ENCODE measurements at places on chromosomes 7 and 10.

DNA sequence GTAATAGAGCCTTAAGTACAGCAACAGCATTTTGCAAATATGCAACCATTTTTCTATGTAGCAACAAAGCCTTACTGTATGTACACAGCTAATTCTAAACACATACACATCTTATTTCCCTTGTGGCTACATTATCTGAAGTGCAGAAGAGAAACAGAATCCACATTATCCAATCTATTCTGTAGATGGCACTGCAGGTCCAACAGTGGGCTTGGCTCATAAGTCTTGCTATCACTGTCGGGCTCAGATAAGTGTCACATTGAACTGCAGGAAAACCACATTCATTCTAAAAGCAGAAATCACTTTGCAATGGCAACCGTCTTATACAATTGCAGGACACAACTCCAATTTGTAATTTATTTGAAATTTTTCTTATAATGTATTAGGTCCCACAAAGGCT is 109.8 kb upstream of the NOBOX start:
- no peak for DNase-seq

- DNase-seq, result no peak
Measured at GRCh38 chr10:74808501-74808900, 17.9 kb upstream of the KAT6B start.

DNA sequence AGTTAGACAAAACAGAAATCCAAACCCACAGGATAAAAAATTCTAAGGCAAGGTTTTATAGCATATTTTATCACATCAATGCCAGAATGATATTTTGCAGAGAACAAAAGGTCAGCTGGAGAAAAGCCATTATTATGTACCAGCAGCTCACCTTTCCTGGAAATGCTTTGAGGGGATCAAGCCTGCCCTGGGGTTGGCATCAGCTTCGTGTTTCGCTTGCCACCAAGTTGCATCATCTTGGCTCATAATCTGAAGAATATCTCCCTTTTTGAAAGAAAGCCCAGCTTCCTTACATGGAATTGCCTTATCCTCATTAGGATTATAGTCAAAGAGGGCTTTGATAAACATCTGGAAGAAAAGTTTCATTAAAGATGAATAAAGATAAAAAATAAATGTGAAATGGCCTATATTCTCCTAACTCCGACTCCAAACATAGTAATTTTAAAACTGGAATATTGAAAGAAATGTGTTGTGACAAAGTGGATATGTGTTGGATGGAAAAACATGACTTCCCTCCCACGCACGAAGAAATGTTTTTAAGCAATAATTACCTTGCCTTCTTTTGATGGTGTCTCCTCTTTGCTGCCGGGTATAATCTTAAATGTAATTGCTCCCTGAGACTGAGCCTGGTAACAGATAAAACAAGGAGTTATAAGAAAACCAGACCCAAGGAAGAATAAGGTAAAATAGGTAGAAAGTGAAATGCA is 121.3 kb upstream of the ODAD2 start:
- no peak for DNase-seq

DNA sequence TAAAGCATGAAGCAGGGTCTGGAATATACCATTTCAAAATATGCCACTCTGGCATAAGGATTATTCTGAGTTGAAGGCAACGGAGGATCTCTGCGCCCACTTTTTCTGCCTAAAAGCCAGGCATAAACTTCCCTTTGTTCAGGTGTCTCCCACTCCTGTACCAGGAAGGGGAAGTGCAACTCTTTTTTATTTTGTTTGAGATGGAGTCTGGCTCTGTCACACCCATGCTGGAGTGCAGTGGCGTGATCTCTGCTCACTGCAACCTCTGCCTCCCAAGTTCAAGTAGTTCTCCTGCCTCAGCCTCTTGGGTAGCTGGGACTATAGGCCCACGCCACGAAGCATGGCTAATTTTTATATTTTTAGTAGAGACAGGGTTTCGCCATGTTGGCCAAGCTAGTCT is 18.2 kb downstream of the SVIL start:
- DNase-seq, result no peak

- no peak for DNase-seq
Measured at GRCh38 chr7:26378016-26378415, 86.4 kb downstream of the SNX10 start.

- DNase-seq, result no peak
Measured at GRCh38 chr10:49408519-49409306, 12.8 kb upstream of the DRGX start.

GRCh38 chr7:3238525-3239210 is 62.4 kb upstream of the SDK1 start:
- no peak for DNase-seq

- DNase-seq, result no peak
Measured at GRCh38 chr7:29143751-29144150, 2.6 kb downstream of the CPVL start.

GRCh38 chr10:51001587-51001986 is 72.7 kb upstream of the PRKG1 start:
- DNase-seq, result no peak
